ENCODE measurements at places on chromosomes 3 and 15.

- H3K36me3 ChIP-seq, result no peaks in the 10 kb centered on the region
- no peak overlapping the region for H3K27ac ChIP-seq
- H3K4me3 ChIP-seq, result no peak overlapping the region
- H3K27me3 ChIP-seq, result no peaks in the 10 kb centered on the region
These were observed 147.7 kb upstream of the TRIM42 start for GRCh38 chr3:140530131-140530530.

GRCh38 chr3:190595807-190596206 lies 81.9 kb downstream of the IL1RAP start:
- DNase-seq, result no peak
- no peaks in the 10 kb centered on the region for H3K4me1 ChIP-seq
- H3K36me3 ChIP-seq, result no peaks in the 10 kb centered on the region
- H3K27ac ChIP-seq, result no peak overlapping the region
- no peaks in the 10 kb centered on the region for H3K27me3 ChIP-seq
- H3K4me3 ChIP-seq, result no peak overlapping the region

DNA sequence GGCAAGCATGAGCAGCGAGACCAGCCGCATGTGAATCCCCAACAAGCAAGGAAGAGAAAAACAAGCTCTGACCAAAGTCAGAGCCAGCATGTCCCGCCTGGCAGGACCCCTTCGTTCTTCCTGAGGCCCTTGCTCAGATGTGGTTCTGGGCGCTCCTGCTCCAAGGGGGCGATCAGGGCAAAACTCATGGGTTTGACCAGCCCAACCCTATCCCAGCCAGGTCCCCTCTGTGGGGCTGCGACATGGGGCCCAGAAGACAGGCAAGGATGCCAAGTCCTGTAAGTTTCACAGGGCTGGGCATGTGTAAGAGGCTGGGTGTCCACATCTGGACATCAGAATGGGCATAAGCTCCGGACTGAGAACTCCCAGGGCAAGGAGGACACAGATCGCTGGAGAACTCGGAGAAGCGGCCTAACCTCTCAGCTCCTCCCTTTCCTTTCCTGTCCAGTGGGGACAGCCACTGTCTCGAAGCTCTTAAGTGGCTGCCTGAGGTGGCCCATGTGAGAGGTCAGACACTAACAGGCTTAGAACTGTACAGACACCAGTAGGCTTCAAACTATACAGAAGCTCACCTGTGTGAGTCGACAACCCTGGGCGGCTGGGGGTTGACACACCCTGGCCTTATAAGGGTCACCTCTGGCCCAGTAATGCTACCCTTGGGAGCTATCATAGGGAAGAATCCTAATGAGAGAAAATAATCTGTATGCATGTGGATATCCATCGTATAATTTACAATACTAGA lies 48.9 kb downstream of the XXYLT1 start:
- DNase-seq, result no peak
- no peaks in the 10 kb centered on the region for H3K27me3 ChIP-seq
- H3K27ac ChIP-seq, result peak overlapping the region; percentile 94
- H3K4me3 ChIP-seq, result no peak overlapping the region
- no peaks in the 10 kb centered on the region for H3K36me3 ChIP-seq

DNA sequence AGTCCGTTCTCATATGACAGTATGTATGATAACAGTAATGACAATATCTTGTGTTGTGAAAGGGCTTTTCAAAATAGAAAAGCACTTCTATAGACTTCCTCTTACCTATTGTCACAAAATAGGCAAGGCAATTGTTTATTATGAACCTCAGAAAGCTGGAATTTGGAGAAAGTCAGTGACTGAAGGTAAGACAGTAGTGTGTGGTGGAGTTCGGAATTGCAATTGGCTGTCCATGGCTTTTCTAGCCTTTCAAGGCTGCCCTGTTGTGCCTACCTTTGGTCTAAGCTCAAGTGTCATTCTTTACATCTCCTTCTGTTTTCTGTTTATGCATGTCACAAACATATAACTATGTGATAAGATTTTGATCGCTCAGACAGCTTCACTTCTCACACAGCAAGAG lies 219.3 kb upstream of the NR2E3 start:
- H3K4me3 ChIP-seq, result no peak overlapping the region
- H3K36me3 ChIP-seq, result no peaks in the 10 kb centered on the region
- H3K27ac ChIP-seq, result no peak overlapping the region
- no peaks in the 10 kb centered on the region for H3K4me1 ChIP-seq
- DNase-seq, result no peak
- H3K27me3 ChIP-seq, result no peaks in the 10 kb centered on the region

GRCh38 chr15:99473981-99474906 lies 91.5 kb upstream of the MEF2A start:
- H3K27ac ChIP-seq, result peak overlapping the region; percentile 58
- H3K36me3 ChIP-seq, result no peaks in the 10 kb centered on the region
- peak overlapping the region; percentile 13 for H3K4me3 ChIP-seq
- no peaks in the 10 kb centered on the region for H3K27me3 ChIP-seq
- DNase-seq, result no peak
